ENCODE measurements at places on chromosomes 16 and 17.

DNA sequence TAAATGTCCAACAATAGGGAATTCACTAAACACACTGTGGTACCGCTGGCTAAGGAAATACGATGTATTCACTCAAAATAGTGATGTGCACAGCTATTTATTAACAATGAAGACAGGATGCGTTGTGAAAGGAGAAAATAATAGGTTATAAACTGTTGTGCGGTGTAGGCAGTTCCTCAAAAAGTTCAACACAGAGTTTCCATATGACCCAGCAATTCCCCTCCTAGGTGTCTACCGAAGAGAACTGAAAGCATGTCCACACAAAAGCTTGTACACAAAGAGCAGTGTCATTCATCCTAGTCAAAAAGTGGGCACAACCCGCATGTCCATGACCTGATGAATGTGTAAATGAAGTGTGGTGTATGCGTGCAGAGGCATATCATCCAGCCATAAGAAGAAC, 1.2 kb upstream of the CES1 start:
- DNase-seq, result peak; percentile 74

DNA sequence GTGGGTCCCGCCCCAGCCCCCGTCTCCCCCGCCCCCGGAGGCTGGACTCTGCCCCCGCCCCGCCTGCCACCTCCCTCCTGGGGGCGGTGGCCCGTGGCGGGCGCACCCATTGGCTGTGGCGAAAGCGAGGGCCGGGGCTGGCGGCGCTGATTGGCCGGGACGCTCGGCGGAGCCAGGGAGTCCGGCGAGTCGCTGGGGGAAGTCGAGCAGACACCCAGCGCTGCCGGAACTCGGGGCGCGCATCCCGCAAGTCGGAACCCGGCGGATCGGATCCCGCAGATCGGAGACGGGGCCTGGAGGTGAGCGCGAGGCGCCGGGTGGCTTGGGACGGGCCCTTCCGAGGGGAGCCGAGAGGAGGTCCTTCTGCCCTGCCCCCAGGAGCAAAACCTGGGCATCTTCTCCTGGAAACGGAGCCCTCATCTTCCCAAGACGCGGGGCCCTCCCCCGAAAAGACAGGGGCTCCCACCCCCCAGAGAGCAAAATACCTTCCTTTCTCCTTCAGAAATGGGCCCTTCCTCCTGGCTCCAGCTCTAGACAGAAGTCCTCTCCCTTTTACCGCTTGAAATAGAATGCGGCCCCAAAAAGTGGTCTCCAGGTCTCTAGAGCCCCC, at the start of gene ABAT:
Gene ABAT (plus strand): TSS at position 205 of the 610 bp plus-strand sequence. CDS start 61,123 bp downstream, outside the sequence.
- peak; percentile 80 for DNase-seq

DNA sequence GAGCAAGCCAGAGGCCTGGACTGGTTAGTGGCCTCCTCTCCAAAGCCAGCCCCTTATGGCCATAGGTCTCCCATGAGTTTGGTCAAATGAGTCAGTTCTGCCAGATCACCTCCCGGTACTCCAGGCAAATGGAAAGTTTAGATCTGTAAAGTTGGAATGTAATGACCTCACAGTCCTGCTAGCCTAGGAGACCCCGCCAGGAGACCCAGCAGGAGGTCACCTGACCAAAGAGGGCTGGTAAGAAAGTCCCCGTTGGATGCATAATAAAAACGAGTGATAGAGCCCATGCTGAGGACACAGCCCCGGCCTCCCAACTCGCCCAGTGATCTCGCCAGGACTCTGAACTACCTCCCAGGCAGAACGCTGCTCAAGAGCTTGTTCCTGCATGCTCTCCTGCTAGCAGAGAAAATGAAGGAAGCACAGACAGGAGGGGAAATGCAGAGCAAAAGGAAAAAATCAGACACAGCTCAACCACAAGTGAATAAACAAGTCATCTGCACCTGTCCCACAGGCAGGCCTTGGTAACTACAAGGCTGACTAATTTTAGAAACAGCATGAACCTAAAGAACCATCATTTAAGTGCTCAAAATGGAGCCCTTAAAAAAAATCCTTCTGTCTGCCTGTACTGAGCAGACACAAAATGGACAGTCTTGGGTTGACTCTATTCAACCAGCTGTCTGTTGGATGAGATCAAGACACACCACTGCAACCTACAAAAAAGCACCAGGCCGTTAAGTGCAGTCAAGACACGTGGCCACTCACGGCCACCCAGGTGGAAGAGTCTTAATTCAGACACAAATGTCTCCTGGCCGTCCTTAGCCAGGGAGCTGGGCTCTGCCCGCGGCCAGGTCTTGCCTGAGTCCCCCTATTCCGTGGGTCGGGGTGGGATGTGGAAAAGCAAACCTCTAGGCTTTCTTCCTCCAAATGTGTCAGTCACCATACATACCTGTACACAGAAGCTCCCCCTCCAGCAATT, 9.2 kb downstream of the CDIP1 start:
- no peak for DNase-seq

GRCh38 chr17:48578616-48579470, 693 bp upstream of the HOXB4 start:
- DNase-seq, result no peak

- DNase-seq, result peak; percentile 62
Measured at GRCh38 chr16:67447508-67448076, 16.7 kb downstream of the HSD11B2 start.

DNA sequence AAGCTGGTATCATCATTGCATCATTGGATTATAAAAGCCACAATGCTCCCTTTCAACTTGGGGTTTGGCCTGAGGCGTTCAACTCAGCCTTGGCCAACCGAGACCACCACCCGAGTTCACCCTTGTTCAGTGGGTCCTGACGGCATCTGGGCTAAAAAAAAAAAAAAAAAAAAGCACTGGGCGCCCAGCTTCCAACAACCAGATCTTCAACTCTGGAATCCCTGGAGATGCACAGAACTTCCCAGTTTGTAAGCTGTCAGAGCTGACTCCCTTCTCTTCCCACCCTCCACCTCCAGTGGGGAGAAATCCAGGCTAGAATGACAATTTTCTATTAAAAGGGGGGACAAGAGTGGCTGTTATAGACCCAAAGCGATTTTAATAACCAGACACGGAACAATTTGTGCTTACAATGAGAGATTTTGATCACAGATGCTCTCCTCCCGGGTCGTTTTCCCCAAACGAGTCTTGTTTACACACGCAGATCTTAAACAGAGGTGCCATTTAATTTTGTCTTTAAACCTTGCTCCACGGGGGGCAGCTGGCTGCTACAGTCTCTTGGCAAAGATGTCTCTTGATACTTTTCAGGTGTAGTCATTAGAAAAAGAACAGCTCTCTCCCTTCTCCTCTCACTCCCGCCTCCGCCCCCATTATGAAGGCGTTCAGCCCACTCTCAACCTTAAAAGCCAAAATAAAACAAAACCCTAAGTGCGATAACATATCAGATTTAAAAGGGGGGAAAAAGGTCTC, 26.9 kb downstream of the GPRC5B start:
- DNase-seq, result no peak

DNA sequence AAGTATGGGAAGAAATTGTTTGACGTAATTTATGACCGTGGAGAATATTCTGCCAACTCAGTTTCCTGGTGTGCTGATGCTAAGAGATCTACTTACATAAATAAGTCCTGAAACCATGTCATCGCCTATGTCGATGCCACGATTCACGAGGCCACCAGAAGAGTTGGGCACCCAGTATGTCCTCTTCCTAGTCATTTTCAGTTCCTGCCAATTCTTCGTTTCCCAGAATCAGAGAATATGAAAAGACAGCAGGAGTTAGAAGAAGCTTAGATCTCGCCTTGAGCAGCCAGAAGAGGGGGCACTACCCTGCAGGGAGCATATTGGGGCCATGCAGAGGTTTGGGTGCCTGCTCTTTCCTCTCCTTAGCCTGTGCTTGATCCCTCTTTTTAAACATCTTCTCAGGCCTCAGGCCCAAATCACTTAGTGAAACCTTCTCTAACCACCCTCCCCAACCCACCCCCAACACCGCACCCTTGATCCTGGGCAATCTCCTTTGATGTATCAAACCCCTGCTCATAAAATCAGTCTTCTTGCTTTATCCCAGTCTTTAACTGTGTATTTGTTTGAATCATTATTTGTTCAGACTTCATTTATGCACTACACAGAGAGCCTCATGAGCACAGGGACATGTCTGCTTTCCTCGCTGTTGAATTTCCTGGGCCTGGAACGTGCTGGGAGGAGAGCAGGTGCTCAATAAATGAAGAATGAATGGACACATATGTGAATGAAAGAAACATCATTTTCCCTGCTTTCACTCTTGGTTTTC, 12.2 kb upstream of the LONP2 start:
- DNase-seq, result peak; percentile 64
